ENCODE measurements at places on chromosomes 1 and 21. TPM values are rescaled to one million over a fixed set of nuclear protein-coding genes. Genes with fewer than 3 reads are reported as not detected.

Gene SELENBP1
- total RNA-seq, result 46.7 TPM

Gene MR1
- 1.5 TPM for total RNA-seq

Gene SYCP1
- not detected for total RNA-seq

Gene FCRL5
- not detected for total RNA-seq

Gene TSPEAR
- total RNA-seq, result not detected

Data from HT-29 (cell line).